ENCODE measurements at places on chromosomes 16 and 17.

GRCh38 chr17:37060928-37061327 is 112.2 kb downstream of the AATF start:
- no peak for DNase-seq

- no peak for DNase-seq
Measured at GRCh38 chr17:75561927-75562603, 25.5 kb upstream of the MYO15B start.

DNA sequence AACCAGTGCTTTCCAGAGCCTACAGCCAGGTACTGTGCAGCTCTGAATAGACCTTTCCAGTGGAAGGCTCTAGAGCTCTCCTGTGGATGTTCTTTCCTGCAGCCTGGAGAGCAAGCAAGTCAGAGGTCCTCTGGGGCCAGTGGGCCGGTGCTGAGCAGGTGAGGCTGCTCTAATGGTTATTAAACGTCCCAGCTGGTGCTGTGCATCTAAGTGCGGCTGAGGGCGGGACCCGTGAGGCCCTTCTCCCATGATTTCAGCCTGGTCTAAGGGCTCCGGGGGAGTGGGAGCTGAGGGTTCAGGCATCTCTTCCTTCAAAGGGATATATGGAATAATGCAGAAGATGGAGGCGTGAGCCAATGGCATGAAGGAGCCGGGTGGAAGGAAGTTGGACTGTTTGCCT is 83.7 kb upstream of the SDK2 start:
- no peak for DNase-seq

- no peak for DNase-seq
Measured at GRCh38 chr17:8436169-8436843, 622 bp downstream of the NDEL1 start.

- DNase-seq = no peak
Measured at GRCh38 chr16:19846436-19846835, 38.2 kb downstream of the GPRC5B start.

GRCh38 chr16:84914273-84914672 is 94.5 kb downstream of the CRISPLD2 start:
- DNase-seq = no peak

DNA sequence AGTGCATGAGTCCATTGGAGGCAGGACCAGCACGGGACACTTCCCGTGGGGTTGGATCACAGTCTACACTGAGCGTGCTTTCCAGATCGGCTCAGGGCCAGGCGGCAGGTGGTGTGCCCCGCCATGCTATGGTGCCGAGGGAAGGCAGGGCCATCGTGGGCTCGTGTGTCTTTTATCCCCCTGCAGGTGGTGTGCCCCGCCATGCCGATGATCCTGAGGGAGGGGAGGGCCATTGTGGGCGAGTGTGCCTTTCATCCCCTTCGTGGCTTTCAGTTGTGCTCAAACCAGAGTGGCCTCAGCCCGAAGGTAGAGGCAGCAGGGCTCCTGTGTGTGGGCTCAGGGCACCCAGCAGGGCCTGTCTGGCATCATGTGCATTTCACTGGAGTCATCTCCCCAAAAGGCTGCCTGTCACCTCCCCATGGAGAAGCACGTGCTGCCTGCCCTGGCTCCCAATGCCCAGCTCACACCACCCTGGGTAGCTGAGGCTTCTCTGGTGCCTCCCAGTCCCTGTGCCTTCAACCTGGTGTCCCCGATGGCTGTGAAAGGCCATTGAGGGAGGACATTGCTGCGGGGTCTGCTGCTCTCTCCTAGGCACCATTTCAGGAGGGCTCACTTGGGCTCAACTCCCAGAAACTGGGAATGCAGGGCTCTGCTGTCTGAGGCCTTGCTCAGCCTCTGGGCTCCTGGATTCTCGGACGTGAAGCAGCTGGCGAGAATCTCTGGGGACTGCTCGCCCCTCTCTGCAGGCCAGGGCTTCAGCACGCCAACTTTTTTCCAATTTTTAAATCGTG is 207.6 kb downstream of the NPIPB11 start:
- DNase-seq = no peak

DNA sequence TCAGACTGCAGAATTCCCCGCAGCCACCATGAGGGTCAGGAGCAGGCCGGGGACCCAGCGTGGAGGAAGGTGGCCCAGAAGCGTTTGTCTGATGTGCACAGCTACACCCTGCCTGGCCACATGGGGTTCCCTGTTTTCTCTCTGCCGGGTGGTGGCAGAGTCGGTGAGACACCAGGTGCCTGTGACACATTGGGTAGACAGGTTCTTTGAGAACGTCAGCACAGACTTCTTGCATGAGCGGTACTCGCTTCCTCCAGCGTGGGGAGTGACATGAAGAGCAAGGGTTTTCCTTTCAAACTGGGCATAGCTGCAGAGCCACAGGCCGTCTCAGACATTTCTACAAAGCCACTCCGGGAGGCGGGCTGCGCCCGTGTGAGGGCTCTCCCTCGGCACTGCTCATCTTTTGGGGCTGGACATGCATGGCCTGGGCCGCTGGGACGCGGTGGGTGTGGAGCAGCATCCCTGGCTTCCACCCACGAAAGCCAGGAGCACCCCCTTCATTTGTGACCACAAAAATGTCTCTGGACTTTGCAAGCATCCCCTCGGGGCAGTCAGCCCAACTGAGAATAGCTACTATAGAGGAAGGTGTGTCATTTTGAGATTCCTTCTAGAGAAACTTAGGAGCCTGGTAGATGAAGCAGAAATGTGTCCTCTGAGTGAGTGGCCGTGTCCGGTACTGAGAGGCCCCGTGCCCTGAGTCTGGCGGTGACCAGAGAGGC is 26.0 kb downstream of the NME3 start:
- DNase-seq = no peak

Measured in SK-N-MC (cell line).